ENCODE measurements at places on chromosomes 6 and 20. TPM values are rescaled to one million over a fixed set of nuclear protein-coding genes. Genes with fewer than 3 reads are reported as not detected.

- H3K4me3 ChIP-seq = no peak overlapping the region
- DNase-seq = no peak
- no peaks in the 10 kb centered on the region for H3K36me3 ChIP-seq
- H3K27me3 ChIP-seq = peaks cover 23% of the 10 kb centered on the region
Observed at GRCh38 chr6:36959555-36960250, 5.2 kb downstream of the PI16 start.

GRCh38 chr20:10180651-10181235 lies 37.9 kb upstream of the SNAP25 start:
- H3K4me3 ChIP-seq = no peak overlapping the region
- no peaks in the 10 kb centered on the region for H3K4me1 ChIP-seq
- peaks cover 2% of the 10 kb centered on the region for H3K27me3 ChIP-seq
- no peak overlapping the region for H3K27ac ChIP-seq
- no peak for DNase-seq
- H3K36me3 ChIP-seq = no peaks in the 10 kb centered on the region

DNA sequence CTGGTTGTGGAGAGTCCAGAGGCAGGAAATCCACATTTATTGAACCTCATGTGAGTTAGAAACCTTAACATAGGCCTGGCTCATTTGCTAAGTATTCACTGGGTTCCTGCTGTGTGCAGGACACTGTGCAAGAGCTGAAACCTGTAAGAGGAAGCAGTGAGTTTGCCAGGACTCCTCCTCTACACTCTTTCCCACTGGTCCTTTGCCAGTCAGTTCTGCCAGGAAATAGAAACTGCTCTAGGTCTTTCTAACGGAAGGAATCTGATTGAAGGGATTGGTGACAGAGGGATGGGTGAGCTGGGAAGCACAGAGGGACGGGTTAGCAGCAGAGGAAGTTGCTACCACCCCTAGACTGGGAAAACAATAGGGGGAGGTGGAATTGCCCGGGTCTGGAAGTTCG lies 234.2 kb upstream of the ECI2 start:
- no peaks in the 10 kb centered on the region for H3K4me1 ChIP-seq
- no peaks in the 10 kb centered on the region for H3K36me3 ChIP-seq
- no peak overlapping the region for H3K27ac ChIP-seq
- H3K27me3 ChIP-seq = peaks cover 4% of the 10 kb centered on the region

- peak overlapping the region; percentile 90 for H3K4me3 ChIP-seq
- H3K36me3 ChIP-seq = peaks cover 24% of the 10 kb centered on the region
- peaks cover 100% of the 10 kb centered on the region for H3K4me1 ChIP-seq
- peak overlapping the region; percentile 100 for H3K27ac ChIP-seq
Observed at GRCh38 chr20:51493346-51493791, 49.1 kb downstream of the NFATC2 start.

The SOBP gene
- polyA plus RNA-seq = not detected

The NR2E1 gene
- polyA plus RNA-seq = not detected

GRCh38 chr6:9927275-9927674 lies 487.6 kb downstream of the TFAP2A start:
- no peaks in the 10 kb centered on the region for H3K4me1 ChIP-seq
- H3K27ac ChIP-seq = no peak overlapping the region
- H3K27me3 ChIP-seq = no peaks in the 10 kb centered on the region
- H3K4me3 ChIP-seq = no peak overlapping the region
- H3K36me3 ChIP-seq = no peaks in the 10 kb centered on the region
- no peak for DNase-seq

- peaks cover 18% of the 10 kb centered on the region for H3K4me1 ChIP-seq
- no peak for DNase-seq
- peaks cover 2% of the 10 kb centered on the region for H3K27me3 ChIP-seq
- H3K27ac ChIP-seq = no peak overlapping the region
- H3K4me3 ChIP-seq = peak overlapping the region; percentile 34
- H3K36me3 ChIP-seq = no peaks in the 10 kb centered on the region
Observed at GRCh38 chr6:170485159-170485558, 67.9 kb downstream of the PSMB1 start.

The ZFP57 gene
- polyA plus RNA-seq = 5.2 TPM

The VSX1 gene
- polyA plus RNA-seq = not detected

DNA sequence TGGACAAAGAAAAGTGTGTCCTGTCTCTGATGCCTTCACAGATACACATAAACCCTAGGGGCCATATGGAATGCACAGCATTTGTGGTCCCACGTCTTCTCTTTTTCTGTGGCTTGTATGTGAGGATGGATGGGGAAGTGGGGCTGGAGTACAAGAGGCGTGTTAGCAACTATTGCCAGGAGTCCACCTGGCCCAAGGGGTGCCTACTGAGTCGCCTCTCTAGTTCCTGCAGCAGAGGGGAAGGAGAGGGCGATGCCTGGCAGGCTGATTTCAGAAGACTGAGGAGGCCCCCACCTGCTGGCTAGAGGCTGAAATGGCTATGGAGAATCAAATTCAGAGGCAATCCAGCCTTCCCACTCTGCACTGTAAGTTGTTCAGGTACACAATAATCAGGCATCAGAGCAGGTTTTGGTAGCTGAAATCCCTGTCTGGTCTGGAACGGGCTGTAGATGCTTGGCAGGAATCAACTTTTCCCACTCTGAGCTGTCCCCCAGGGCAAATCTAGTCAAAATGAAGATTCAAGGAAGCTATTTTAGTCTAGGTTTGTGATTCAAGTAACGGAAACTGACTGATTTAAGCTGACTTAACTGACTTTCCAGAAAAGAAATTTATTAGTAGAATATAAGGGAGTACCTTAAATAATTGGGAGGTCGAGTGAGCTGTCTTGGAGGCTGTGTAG lies 14.9 kb upstream of the PPARD start:
- H3K36me3 ChIP-seq = peaks cover 8% of the 10 kb centered on the region
- no peaks in the 10 kb centered on the region for H3K27me3 ChIP-seq
- peak; percentile 75 for DNase-seq
- no peak overlapping the region for H3K4me3 ChIP-seq
- H3K4me1 ChIP-seq = peaks cover 10% of the 10 kb centered on the region
- peak overlapping the region; percentile 84 for H3K27ac ChIP-seq

- no peak overlapping the region for H3K4me3 ChIP-seq
- H3K4me1 ChIP-seq = peaks cover 16% of the 10 kb centered on the region
- peaks cover 16% of the 10 kb centered on the region for H3K36me3 ChIP-seq
- H3K27me3 ChIP-seq = peaks cover 16% of the 10 kb centered on the region
- no peak for DNase-seq
- no peak overlapping the region for H3K27ac ChIP-seq
Observed at GRCh38 chr6:12017263-12017662, 5.2 kb downstream of the HIVEP1 start.

DNA sequence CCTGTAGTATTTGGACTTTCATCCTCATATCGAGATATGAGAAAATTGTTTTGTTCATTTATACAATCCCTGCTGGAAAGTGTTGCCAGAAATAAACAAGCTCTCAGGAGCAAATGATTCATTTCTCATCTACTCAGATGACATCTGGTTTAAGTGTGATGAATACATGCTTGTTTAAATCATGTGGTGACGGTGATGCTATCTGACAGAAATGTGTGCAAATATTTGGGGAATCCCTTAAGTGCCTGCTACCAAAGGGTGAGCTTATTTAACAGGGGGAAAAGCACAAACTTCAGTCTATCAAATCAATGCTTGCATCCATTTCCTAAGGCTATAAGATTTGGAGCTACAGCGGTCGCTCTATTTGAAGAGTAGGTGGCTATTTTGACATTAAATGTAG lies 368.3 kb upstream of the SASH1 start:
- H3K36me3 ChIP-seq = no peaks in the 10 kb centered on the region
- H3K27me3 ChIP-seq = no peaks in the 10 kb centered on the region
- no peak for DNase-seq

The C6orf163 gene
- 0.20 TPM for polyA plus RNA-seq

The FOXA2 gene
- polyA plus RNA-seq = not detected

DNA sequence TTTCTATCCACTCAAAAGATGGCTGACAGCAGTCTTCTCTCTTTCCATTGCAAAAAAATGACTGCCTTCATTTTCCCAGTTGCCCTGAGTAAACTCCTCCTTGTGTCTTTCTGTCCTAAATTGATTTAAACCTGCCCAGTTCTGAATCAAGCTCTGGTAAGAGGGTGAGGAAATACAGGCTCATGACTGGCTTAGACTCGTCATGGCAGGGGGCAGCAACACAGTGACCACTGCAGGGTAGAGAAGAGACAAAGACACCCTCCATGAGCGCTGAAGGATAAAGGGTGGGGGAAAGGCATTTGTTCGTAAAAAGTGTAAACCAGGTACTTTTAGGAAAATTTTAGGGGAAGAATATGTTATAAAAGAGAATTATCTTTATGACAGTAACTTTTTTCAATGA lies 738.2 kb upstream of the FLRT3 start:
- no peak for DNase-seq
- no peak overlapping the region for H3K27ac ChIP-seq
- H3K36me3 ChIP-seq = no peaks in the 10 kb centered on the region
- no peaks in the 10 kb centered on the region for H3K27me3 ChIP-seq

GRCh38 chr6:15675536-15676220 lies 12.8 kb upstream of the DTNBP1 start:
- no peaks in the 10 kb centered on the region for H3K36me3 ChIP-seq
- DNase-seq = no peak
- H3K4me1 ChIP-seq = no peaks in the 10 kb centered on the region
- no peak overlapping the region for H3K27ac ChIP-seq
- H3K27me3 ChIP-seq = no peaks in the 10 kb centered on the region

All from immature natural killer cell (primary cell).